ENCODE measurements at places on chromosomes 2 and 18.

DNA sequence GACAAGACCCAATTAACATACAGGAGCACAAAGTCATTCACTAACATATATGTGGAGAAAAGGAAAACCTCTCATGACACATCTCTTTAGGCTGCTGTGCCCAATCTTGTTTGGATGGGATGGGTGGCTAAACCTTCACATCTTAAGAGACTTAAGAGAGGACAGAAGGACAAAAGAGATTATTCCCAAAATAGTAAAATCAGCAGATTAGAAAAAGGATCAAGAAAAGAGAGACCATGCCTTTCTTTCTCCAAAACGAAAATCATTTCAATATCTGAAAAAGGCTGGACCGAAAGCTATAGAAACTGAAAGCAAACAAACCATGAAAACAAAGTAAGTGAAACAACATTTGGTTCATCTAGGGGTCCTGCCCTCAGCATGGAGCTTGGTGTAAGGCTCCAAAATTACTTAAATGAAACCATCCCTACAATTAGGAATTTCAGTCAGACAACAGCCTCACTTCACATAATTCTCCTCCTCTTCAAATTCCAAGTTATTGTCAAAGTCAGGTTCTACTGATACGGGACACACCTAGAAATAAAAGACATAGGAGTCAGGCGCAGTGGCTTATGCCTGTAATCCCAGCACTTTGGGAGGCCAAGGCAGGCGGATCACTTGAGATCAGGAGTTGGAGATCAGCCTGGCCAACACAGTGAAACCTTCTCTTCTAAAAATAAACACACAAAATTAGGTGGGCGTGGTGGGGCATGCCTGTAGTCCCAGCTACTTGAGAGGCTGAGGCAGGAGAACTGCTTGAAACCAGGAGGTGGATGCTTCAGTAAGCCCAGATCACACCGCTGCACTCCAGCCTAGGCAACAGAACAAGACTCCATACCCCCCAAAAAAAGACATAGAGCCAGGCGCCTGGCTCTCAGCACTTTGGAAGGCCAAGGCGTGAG lies 5.2 kb downstream of the STARD7 start:
- DNase-seq: no peak

GRCh38 chr2:44769349-44770011 lies 172.0 kb upstream of the SIX3 start:
- DNase-seq: no peak

GRCh38 chr18:63131106-63131958 lies 188.2 kb downstream of the BCL2 start:
- DNase-seq: no peak

- no peak for DNase-seq
Measured at GRCh38 chr2:146992057-146992456, 852.8 kb upstream of the ACVR2A start.

DNA sequence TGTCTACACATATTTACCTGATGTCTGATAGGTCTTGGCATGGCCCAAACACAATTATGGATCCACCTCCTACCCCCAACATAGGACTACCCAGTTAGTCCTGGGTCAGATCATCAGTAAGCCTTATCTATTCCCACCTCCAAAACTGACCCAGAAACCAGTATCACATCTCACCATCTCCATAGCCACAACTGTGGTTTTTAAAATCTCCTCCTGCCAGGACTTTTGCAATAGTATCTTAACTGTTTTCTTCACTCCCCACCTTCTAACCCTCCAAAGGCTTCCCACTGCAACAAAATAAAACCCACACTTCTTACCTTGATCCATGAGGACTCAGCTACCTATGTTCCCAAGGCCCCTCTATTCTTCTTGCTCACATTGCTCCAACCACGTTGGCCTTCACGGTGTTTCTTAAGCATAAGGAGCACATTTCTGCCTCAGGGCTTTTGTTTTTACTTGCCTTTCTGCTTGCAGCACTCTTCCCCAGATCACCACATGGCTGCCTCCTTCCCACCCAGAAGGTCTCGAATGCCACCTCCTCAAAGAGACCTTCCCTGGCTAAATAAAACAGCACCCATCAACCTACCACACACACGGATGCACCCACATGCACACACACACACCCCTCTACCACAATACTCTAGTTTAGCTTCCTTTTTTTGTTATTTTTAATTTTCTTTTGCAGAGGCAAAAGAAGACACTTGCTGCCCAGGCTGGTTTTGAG lies 125.9 kb upstream of the SLC1A4 start:
- no peak for DNase-seq

DNA sequence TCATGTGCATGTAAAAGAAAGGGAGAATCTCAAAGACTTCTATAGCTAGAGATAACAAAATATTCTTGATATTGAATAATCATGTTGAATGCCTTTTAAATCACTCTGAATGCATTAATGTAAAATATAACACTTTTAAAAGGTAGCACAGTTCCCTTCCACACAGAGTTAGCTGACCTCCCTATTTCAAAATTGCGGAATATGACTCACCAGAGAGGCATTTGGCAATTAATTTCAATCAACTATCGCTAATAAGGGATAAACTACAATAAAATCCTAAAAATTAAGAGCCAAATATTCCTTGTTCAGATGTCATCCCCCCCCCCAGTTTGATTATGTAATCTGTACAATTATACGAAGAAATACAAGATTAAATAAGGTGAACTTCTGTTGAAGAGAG lies 29.3 kb downstream of the ZC3H15 start:
- no peak for DNase-seq

- DNase-seq: no peak
Measured at GRCh38 chr2:2787301-2787907, 456.3 kb upstream of the MYT1L start.

DNA sequence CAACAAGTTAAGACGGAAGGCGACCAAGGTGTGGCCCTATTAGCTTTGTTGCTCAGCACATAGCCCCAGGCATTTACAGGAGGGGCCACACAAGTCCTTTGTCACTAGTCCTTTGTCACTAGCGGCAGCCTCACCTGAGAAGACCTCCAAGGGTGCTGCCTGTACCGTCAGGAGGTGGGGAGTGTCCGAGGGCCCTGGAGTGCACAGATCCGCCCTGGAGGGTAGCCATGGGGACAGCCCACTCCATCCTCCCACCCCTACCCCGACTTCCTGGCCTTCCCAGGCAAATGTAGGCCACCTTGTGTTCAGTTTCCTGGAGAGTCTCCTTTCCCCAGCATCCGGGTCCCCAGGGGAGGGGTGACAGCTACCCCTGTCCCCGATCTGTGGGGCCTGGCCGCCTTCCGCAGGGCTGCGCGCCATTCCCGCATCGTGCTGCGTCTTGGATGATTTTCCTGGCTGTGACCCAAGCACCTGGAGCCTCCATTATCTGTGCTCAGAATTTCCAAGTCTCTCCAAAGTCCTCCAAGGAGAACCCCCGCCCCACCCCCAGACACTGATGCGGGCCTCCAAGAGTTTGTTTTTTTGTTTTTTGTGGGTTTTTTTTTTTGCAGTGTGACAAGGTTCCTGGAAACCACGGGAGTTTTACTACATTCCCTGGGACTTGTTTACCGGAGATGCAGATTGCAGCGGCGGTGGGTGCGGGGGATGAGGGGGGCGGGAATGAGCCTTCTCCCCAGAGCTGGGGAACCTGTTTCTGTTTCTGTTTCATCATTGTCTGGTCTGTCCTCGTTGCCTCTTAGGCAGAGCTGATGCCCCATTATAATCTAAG lies 28.6 kb downstream of the TEX44 start:
- no peak for DNase-seq

DNA sequence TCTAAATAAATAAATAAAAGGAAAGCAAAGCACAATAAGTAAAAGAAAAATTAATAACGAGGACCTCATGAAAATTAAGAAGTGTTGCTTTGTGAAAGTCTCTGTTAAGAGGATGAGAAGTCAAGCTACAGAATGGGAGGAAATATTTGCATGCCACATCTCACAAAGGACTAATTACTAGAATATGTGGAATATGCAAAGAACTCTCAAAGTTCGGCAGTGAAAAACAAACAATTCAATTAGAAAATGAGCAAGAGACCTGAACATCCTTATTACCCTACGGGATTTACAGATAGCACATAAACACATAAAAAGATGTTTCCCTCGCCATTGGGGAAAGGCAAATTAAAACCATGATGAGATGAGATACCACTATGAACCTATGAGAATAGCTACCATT lies 23.3 kb downstream of the CYP26B1 start:
- no peak for DNase-seq

GRCh38 chr2:28305202-28305601 lies 87.5 kb upstream of the FOSL2 start:
- DNase-seq: no peak

DNA sequence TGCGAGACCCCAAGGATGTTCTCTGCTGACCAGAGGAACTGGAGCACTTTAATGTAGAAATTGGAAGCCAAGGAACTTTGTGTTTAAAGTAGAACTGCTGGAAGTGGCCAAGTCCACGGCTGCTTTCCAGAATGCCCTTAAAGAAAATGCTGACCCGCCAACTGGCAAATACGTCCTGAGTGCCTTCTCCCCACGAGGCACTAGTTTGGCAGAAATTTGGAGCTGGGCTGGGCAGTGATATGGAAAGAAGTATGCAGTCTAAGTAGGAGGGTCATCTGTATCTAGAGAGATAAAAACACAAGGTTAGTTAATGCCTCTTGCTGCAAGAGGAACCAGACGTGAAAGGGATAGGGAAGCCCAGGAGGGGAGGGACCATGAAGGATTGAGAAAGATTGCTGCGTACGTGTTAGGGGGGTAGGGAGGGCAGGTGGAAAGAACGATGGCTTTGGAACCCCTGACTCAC lies 59.3 kb upstream of the RFX8 start:
- no peak for DNase-seq

DNA sequence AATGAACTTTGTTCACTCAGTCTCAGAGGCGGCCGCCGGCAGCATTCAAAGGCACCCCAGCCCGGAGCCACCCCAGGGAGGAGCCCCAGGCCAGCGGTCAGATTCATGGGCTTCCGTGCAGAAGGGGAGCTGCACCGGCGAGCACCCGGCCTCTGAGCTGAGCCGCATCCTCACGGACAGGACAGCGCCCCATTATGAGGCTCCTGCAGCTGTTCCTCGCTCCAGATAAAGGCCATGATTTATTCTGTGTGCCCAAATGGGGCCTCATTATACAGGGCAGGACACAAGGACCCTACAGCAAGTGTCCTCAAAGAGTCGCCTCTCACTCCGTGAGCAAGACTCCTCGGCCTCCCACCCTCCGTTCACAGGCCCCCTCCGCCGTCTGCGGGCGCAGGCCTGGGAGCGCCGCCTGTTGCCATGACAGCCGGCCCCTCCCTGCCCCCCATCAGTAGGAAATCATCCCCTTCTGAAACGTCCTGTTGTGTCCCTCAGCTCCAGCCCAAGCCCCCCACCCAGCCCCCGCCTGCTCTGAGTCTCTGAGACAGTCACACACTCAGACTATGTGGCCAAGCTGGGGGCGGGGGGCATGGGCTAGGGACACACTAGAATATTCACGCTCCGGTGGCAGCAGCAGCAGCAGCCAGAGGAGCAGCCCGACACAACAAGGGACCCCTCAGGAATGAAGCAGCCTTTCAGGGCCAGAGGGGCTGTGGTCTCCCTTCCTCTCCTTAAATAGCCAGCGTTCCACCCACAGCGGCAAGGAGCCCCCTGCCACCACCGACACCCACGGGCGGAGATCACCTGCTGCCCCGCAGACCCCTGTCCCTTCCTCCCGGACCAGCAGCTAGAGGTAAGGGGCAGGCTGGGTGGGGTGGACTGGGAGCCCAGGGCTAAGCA lies at the start of gene GPR17:
GPR17 (plus strand) TSS at position 759 of the 897 bp plus-strand sequence. CDS start 4,583 bp downstream, outside the sequence.
- DNase-seq: no peak

DNA sequence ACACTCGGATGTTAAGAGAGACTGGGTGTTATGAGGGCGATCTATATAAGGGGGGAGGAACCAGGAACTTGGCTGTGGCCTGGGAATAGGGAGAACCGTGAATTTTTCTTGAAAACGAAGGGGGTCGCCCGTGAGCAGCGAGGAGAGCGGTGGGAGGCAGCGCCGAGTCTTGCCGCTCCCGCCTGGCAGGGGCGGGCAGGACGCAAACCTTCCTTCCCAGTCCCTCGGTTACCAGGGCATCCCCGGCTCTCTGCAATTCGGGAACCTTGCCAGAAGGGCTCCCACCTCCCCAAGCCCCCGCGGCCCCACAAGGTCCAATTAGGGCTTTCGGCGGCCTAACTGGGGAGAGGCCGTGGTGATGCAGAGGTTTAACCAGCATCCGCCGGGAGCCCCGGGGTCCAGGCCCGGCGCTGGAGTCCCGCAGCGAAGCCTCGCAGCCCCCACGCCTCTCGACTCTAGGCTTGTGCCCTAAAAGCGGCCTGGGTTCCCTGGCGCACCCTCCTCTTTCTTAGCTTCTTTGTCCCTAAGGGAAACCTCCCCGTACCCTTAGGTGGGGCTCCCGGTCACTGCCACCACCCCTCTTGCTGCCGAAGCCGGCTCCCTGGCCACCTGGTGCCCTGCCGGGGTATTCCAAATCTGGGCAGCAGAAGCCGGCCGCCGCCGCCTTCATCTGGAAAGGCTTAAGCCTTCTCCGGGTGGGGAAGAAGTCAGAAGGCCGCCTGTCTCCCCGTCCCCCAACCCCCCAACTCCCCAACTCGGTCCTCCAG lies 680 bp upstream of the FHOD3 start:
- DNase-seq: peak; percentile 24

GRCh38 chr2:98014379-98014778 lies 18.6 kb upstream of the TMEM131 start:
- DNase-seq: no peak

- DNase-seq: no peak
Measured at GRCh38 chr2:180555391-180555965, 424.9 kb upstream of the UBE2E3 start.

GRCh38 chr2:129894616-129895015 lies 84.8 kb upstream of the RAB6C start:
- DNase-seq: no peak

GRCh38 chr2:104462731-104463130 lies 391.2 kb upstream of the POU3F3 start:
- no peak for DNase-seq

DNA sequence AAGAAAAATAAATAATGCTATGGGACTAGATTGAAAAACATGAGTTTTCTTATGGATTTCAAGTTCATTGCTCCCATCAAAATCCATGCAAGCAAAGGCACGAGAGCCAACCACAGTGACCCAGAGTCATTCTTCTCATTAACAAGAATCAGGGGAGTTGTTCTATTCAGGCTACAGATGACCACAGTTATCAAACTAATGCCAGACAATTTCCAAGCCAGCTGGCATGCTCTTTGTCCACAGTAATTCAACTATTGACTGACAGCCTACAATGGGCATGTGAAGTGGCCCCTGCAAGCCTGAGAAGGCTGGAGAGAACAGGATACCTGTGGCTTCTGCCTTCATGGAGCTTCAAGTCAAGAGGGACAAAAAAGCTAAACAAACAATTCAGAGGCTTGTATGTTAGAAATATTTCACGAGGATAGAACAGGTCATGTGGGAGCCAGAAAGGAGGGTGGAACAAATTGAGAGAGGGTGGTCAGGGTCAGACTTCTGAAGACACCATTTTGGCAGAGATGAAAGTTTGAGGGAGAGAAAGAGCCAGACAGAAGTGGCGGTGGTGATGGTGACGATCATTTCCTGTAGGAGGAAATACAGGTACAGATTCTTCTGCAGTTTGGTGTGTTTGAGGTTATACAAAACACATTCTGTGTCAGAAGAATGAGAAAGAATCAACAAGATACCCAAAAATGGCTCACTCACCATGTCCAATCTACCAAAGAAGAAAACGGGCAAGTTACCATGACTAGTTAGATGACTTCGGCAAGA lies 732.4 kb downstream of the RNF144A start:
- DNase-seq: no peak

GRCh38 chr18:78883501-78883900 lies 96.1 kb upstream of the SALL3 start:
- no peak for DNase-seq

GRCh38 chr2:238585836-238586821 lies 159.4 kb downstream of the ASB1 start:
- DNase-seq: no peak

GRCh38 chr2:48607307-48608014 lies 10.2 kb upstream of the GTF2A1L start:
- DNase-seq: no peak

GRCh38 chr2:197801033-197801432 lies 3.4 kb upstream of the PLCL1 start:
- DNase-seq: no peak

Data from pulmonary artery endothelial cell (primary cell).